ENCODE measurements at places on chromosomes 1 and 21. TPM values are rescaled to one million over a fixed set of nuclear protein-coding genes. Genes with fewer than 3 reads are reported as not detected.

Gene FLVCR1
- 15.4 TPM for polyA plus RNA-seq

- DNase-seq = no peak
Measured at GRCh38 chr1:152912471-152912870, 4.1 kb downstream of the IVL start.

DNA sequence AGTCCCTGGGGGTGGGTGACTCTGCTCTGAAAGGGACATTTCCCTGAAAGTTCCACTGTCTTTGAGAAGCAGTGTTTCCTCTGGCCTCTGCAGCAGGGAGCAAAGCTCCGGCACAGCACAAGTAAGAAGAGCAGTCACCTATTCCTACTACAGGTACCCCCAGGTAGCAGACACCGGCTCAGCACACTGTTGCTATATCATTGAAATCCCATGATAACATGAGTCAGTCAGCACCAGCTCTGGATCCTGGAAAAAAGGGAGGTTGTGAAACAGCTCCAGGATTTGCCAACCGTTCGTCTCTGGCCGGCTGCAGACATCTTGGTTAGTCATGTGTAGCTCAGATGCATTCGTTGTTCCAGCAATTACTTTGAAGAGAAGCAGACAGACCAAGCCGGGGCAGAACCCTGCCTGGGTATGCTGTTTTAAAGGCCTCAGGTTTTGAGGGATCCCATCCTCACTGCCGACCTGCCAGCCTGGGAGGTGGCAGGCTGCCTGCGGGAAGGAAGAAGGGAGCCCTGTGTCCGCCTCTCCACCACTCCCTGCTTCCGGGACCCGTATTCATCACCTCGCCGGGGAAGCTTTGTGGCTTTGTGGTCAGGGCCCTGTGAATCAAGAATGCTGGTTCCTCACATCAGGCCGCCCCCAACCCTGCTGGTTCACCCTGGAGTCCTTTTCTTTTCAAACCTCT is 139.2 kb downstream of the CLIC6 start:
- no peak for DNase-seq

DNA sequence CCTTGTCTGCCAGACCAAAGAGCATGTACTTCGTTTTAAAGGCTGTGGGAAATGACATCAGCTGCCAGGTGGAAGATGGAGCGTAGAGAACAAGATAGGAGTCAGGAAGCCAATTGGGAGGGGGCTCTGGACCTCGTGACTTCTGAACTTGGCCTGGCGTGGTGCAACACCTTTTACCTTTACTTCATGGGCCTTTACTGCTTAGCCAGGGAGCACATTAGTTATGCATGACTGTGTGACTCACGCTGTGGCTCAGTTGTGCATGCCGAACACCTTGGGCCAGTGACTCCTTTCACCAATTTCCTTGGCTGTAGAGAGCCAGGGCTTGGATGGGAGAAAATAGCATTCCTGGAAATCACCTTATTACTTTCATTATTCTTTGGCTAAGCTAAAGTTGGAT is 7.2 kb downstream of the XCL1 start:
- DNase-seq = no peak

GRCh38 chr21:35007348-35007747 is 41.8 kb downstream of the RUNX1 start:
- no peak for DNase-seq
